ENCODE measurements at places on chromosomes 1 and 21.

GRCh38 chr1:21775550-21775914 is 7.4 kb downstream of the USP48 start:
- no peak for DNase-seq

- DNase-seq, result peak; percentile 5
These were observed 165.7 kb downstream of the NCAM2 start for GRCh38 chr21:21163904-21164303.

- no peak for DNase-seq
These were observed 99.4 kb downstream of the TSEN15 start for GRCh38 chr1:184150776-184151531.

GRCh38 chr1:59243550-59243949 is 53.3 kb upstream of the FGGY start:
- no peak for DNase-seq

DNA sequence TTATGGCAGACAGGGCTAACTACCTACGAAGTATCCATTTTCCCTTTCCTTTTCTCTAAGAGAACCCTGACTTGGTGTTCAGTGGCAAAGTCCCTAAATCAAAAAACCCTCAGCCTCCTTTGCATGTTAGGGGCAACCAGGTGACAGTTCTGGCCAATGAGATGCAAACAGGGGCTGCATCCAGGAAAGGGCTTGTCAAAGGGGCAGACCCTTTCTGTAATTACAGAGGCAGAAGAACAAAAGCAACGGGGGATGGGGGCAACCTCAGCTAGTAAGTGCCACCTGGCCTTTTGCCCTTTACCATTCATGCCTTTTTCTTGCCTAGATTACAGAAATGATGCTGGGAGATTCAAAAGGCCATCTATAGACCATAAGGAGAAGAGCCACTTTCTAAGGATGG is 34.4 kb downstream of the GLUL start:
- DNase-seq, result no peak

DNA sequence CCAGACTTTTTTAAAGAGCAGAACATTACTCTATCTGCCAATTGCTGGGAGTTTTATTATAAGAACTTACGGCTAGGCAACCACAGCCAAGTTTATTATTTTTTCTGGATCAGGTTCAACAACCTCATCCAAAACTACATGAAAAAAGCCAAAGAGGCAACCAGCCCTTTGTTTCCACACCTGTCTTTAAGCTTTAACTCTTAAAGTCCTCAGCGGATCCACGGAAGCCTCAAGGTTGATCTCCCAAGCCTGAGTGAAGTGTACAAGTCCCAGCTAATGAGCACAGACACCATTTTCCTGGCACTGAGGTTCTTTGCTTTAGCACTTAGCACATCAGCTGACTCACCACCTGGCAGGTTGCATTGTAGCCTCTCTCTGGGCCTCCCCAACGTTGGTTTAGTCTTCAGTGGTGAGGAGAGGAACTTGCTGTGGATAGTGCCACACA is 143.1 kb downstream of the TGFBR3 start:
- no peak for DNase-seq

DNA sequence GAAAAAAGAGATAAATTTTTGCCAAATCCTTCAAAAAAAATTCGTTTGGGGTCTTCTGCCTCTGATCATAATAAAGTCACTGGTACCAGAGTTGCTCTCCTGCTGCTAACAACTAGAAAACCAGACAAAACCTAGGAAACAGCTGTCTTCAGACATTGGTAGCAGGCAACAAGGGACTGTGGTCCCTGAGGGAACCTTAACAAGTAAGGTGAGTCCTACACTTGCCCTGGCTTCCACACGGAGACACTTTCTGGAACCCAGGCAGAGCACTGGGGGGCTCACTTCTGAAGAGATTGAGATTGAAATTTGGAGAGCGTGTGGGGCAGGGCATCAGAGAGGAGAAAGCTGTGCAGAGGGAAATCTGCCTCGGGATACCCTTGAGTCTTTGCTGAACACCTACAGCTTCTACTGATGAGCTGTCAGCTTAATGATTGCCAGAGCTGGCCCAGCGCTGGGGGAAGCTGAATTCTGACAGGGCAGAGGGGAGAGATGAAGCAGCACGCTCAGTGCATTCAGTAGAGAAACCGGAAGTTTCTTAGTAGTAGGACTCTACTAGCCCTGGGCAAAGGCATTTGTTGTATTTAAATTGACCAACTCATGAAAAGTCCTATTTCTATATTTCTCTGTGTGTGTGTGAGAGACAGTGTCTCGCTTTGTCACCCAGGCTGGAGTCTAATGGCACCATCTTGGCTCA is 18.5 kb upstream of the FAM89A start:
- no peak for DNase-seq
